EH (cell line): ENCODE measurements at places on chromosomes 2 and 18.

- DNase-seq = peak; percentile 43
Measured at GRCh38 chr18:61865466-61866175, 27.2 kb downstream of the RNF152 start.

DNA sequence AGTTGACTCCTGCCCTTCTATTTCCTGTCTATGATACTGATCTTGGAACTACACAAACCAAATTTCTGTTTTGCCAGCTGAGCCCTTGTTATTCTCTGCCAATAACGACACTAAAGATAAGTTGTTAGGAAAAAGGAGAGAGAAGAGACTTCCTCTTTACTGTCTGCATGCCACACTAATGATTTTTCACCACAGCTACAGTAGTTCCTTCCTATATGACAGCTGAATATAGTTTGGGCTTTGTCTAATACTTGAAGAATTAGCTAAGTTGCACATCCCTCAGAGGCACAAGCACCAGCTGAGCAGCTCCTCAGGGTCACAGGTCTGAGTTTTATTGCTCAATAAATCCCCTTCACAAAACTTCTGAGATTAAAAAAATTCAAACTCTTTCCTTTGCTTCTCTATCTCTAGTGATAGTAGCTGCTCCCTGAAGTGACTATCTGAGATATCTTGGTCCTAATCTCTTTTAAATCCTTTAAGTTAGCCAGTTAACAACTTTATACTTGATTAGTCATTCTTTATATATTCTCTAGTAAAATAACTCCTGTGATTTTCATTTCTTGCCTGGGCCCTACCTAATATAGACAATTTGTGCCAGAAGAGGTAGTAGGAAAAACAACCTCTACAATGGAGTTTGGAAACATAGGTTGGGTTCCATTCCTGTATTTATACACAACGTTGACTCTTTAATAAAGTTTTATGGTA, 253.0 kb upstream of the CNTNAP5 start:
- no peak for DNase-seq

DNA sequence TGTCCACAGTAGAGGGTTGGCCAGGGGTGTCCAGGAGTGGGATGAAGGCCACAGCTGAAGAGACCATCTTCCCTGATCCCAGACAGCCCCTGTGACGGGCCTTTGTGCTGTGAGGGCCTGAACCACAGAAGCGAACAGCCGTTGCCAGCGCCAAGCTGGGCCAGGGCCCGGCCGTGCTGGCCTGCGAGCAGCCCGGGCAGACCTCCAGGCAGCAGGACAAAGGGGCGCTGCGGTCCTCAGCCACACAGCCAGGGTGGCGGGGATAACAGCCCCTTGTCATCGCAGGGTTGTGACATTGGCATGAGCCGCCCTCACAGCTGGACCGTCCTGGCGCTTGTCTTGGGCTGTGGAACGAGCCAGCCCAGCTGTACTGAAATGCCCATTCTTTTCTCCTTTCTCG, 161.1 kb downstream of the FAM210A start:
- DNase-seq = no peak

GRCh38 chr2:199977984-199978415, 22.6 kb downstream of the MAIP1 start:
- peak; percentile 76 for DNase-seq

DNA sequence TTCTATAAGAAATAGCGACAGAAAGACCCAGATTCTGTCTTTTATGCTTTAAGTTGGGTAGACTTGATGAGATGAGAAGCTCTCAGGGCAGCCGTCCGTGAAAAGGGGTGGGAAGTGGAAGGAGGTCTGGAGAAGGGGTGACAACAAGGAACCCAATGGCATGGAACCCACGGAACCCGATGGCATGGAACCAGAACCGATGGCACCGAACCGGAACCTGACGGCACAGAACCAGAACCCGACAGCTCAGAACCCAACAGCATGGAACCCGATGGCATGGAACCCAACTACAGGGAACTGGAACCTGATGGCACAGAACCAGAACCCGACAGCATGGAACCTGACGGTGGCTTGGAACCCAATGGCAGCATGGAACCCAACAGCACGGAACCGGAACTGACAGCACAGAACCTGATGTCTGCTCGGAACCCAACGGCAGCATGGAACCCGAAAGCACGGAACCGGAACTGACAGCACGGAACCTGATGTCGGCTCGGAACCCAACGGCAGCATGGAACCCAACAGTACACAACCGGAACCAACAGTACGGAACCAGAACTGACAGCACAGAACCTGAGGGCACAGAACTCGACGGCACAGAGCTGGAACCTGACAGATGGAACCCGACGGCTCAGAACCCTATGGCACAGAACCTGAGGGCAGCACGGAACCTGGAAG, 155.2 kb downstream of the TMEM18 start:
- no peak for DNase-seq

- no peak for DNase-seq
Measured at GRCh38 chr2:129080715-129081476, 762.2 kb upstream of the HS6ST1 start.

GRCh38 chr18:13418013-13418710, 199.6 kb downstream of the LDLRAD4 start:
- no peak for DNase-seq

GRCh38 chr2:65450810-65451209, 18.4 kb upstream of the SPRED2 start:
- DNase-seq = no peak

DNA sequence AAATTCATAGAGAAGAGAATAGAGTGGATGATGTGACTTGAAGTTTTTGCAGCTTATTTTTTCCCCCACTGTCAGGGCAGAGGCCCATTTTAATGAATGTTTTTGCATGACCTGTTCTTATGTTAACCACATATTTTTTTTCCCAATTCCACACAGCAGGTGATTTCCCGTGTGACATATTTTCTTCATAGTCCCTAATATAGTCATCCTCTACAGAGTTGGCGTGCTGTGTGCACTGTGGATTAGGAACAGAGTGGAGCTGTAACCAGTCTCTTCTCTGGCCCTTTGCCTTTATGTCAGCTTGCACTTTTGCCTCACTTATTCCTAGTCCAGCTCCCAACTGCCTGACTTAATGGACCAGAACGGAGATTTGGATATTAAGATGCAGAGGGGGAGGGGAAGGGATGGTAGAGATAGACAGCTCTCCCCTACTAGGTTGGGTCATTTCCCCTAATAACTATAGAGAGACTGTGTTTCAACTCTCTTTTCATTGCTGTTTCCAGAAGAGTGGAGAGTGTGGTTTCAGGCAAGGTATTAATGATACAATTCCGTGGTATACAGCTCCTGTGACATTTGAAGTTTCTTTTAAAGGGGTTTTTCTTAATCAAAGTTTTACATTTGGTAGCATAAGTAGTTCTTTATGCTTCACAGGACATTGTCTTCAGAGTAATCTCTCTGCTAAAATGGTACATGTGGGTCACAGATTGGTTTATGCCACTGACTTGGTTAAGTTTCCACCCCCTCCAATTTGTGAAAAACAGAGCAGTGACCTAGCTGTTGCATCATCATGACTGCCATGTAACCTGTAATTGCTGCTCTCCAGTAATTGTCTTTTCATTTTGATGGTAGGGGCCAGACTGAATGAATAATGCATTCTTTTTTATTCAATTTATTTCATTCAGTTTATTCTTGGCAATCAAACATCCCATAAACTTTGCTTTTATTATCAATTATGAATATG, 161.3 kb downstream of the HAUS1 start:
- no peak for DNase-seq

DNA sequence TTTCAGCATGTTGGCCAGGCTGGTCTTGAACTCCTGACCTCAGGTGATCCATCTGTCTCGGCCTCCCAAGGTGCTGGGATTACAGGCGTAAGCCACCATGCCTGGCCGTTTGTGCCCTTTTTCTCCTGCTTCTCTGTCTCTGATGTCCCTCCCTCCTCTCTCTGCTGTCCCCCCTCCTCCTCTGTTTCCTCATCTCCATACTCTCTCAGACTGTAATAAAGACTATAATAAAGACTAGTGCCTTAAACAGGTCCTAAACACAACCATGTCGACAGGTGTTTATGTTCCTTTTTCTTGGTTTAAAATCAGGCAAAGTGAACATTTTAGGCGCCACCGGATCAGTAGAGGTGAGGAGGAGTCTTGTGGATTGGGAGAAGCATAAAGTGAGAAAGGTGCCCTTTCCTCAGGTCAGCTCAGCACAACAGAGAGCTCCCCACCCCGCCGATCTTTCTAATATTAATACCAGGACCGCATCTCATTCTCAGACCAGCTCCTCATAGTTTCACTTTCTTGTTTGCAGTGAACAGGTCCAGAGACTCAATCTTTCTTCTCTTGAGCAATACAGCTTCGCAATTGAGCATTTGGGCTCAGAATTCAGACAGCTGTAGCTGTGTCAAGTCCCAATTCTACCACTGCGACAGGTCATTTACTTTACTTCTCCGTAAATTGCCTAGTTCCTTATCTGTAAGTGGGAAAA, 23.7 kb downstream of the TIMM21 start:
- no peak for DNase-seq

DNA sequence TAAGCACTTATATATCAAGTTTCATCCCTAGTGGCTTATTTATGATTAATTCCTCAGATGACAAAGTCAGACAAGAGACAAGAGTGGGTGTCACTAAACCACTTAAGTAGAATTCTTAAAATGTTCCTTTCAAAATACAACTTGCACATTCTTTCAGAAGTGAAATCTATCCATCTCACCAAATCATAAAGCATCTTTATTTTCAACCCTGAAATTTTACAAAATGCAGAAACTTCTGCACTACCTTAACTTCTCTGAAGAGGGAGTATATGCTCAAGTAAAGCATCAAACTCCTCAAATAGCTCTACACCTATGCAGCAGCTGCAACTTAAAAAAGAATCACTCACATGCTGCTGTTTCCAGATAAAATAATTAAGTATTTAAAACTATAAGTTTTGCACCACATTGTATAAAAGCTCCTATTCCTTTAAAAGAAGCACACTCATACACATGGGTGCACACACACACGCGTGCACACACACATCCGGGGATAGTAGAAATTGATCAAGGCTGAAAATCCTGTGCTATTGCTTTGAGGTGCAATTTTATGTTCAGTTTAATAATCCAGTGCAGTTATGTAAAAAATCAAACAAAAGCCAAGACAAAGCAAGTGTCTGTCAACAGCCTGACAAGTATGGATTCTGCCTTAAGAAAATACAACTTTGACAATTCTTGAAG, 244.5 kb downstream of the TCF4 start:
- DNase-seq = peak; percentile 47

DNA sequence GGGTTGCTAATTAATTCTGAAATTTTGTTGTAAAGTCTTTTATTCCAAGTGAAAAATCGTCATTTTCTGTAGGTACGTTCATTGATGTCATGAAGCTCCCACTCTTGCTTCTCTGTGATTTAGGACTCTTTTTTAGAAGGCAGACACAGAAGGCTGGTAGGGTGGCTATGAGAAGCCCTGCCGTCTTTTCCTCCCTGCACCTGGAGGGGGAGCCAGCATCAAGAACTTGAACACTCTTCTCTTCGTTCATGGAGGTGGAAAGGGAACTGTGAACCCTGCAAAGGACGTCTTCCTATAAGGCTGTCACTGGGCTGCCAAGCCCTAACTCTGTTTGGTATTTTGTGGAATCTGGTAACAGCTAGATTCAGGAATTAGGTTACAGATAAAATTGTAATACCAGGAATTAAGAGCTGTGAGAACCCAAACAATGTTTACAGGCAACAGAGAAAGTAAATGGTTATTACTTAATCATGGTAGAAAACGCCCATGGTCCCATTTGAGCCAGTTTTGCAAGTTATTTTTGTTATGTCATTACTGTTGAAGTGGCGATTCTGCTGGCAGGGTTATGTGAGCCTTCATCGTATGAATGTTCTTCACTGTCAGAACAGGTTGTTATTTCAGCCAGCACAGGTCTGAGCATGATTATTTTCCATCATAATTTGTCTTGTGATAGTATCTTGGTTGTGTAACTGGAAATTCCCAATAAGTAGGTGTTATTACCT, 112.2 kb downstream of the OSBPL6 start:
- peak; percentile 45 for DNase-seq

DNA sequence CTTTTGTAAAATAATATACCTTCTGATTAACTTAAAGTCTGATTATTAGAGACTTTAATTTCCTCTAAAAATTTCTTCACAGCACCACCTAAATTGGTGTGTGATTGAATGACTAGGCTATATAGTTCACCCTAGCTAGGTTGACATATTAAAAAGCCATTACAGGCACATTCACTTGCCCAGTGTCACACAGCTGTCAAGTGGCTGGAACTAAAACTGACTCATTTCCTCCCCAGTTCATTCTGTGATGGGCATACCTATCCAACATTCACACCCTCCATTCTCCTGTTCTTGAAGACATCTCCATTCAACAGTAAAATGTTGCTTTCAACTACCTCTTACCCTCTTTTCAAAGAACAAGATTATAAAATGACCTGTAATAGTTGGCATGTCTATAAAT, 334.5 kb downstream of the ARHGAP15 start:
- no peak for DNase-seq

DNA sequence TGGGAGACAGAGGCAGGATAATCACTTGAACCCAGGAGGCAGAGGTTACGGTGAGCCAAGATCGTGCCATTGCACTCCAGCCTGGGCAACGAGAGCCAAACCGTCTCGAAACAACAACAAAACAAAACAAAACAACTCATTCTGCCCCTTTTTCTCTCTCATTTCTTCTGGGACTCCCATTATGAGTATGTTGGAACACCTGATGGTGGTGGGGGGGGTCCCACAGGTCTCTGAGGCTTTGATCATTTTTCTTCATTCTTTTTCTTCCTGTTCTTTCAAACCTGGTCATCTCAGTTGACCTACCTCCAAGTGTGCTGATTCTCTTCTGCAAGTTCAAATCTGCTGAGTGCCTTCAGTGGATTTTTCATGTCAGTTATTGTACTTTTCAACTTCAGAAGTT, 8.2 kb upstream of the FAM161A start:
- no peak for DNase-seq

- DNase-seq = no peak
Measured at GRCh38 chr2:230989731-230990130, 6.2 kb upstream of the SPATA3 start.

GRCh38 chr2:59803586-59803985, 749.9 kb downstream of the BCL11A start:
- no peak for DNase-seq

GRCh38 chr2:119520696-119521432, 3.4 kb downstream of the SCTR start:
- no peak for DNase-seq

GRCh38 chr2:161651547-161651946, 27.3 kb downstream of the SLC4A10 start:
- no peak for DNase-seq

- DNase-seq = no peak
Measured at GRCh38 chr2:196537311-196537710, 102.2 kb upstream of the CCDC150 start.

DNA sequence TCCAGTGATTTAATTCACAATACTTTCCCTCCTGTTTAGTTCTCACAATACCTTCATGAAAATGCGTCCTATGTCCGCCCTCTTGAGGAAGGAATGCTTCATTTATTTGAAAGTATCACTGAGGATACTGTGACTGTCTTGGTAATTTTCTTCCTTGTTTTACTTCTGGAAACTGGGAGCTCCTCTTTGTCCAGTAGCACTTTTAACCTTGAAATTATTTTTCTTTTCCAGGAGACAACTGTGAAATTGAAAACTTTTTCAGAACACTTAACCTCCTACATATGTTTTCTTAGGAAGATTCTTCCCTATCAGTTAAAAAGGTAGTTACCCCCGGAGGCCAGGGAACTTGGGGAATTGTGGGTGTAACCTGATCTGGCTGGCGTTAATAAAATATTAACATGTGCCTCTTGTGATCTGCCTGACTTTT, 58.9 kb upstream of the STON1 start:
- peak; percentile 78 for DNase-seq
